SJCRH30 (cell line): ENCODE measurements at places on chromosomes 1 and 21. TPM values are rescaled to one million over a fixed set of nuclear protein-coding genes. Genes with fewer than 3 reads are reported as not detected.

SPRR2E gene
- not detected in 2 replicates for total RNA-seq

CLDN17 gene
- total RNA-seq = not detected in 2 replicates

HTR6 gene
- total RNA-seq = 0.05 TPM in 1 of 2 replicates, not detected in the other

DTL gene
- 81.8 and 82.1 TPM in 2 replicates for total RNA-seq

GCSAML gene
- total RNA-seq = not detected in 2 replicates

LAMB3 gene
- total RNA-seq = 8.9 and 9.1 TPM in 2 replicates

PRDM16 gene
- total RNA-seq = 1.2 and 1.4 TPM in 2 replicates

AADACL3 gene
- total RNA-seq = not detected in 2 replicates

BGLAP gene
- 0.18 and 0.38 TPM in 2 replicates for total RNA-seq

PADI2 gene
- 4.3 and 4.6 TPM in 2 replicates for total RNA-seq

AGO3 gene
- total RNA-seq = 30.4 and 36.4 TPM in 2 replicates

LCE2B gene
- total RNA-seq = not detected in 2 replicates

- no peaks in the 10 kb centered on the region for H3K4me1 ChIP-seq
- H3K27me3 ChIP-seq = no peaks in the 10 kb centered on the region
- H3K4me3 ChIP-seq = no peak overlapping the region
These were observed 159.6 kb upstream of the VAMP3 start for GRCh38 chr1:7611421-7612010.

GRCh38 chr1:161069731-161070270, at the start of gene ARHGAP30:
Gene ARHGAP30, minus strand, starts transcription at chr1:161069891. Its CDS starts 267 bp downstream, at chr1:161069624.
- peaks cover 4% of the 10 kb centered on the region; the same call in 1 of the 2 replicates for H3K4me1 ChIP-seq
- no peaks in the 10 kb centered on the region for H3K36me3 ChIP-seq
- H3K4me3 ChIP-seq = no peak within 1 kb of the TSS

DNA sequence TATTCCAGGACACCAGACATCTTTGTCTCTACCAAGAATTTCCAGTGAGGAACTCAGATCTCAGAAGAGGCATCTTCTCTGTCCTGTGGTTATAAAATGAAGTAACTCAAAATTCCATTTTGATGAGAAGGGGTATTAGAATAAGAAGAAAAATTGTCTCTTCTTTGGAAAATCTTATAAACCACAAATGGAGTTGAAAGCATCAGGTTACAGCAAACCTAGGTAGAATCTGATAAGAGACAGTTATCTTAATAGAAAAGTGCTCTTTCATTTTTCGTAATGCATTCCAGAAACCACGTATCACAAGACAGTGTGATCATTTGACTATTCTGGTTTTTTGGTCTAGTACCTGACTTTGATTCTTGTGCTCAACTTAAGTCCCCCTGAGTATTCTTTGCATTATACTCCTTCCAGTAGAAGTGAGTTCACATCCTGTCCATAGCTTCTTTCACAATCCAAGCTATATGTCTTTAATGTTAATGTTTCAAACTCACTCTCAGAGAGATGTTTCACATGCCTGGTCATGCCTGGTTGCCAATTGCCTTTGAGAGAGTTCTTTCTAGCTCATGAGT, 120.9 kb upstream of the PRDX6 start:
- DNase-seq = no peak
- no peak overlapping the region for H3K27ac ChIP-seq
- H3K27me3 ChIP-seq = no peaks in the 10 kb centered on the region

GRCh38 chr1:186144505-186144904, 230.5 kb downstream of the TPR start:
- H3K27ac ChIP-seq = no peak overlapping the region
- H3K36me3 ChIP-seq = no peaks in the 10 kb centered on the region
- no peaks in the 10 kb centered on the region for H3K27me3 ChIP-seq
- DNase-seq = no peak

- H3K27ac ChIP-seq = no peak overlapping the region
- H3K36me3 ChIP-seq = no peaks in the 10 kb centered on the region
- peaks cover 12% of the 10 kb centered on the region for H3K4me1 ChIP-seq
- no peaks in the 10 kb centered on the region for H3K27me3 ChIP-seq
These were observed 14.7 kb downstream of the CACHD1 start for GRCh38 chr1:64484651-64485050.

DNA sequence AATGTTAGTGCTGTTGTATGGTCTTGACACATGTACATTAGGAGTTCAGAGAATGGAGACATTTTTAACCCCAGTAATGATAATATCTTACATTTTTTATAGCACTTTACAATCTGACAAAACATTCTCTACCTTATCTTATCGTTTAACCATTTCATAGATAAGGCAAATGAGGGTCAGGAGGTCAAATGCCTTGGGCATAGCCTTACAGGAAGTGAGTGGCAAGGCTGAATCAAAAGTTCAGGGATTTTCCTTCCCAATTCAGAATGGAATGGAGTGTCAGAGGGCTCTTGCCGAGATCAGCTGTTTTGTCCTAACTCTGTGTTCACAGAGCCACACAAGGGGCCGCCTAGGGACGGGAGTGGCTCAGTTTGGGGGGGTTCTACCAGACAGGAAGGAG, 57.6 kb upstream of the AK4 start:
- H3K36me3 ChIP-seq = no peaks in the 10 kb centered on the region
- H3K27ac ChIP-seq = no peak overlapping the region
- DNase-seq = no peak
- H3K27me3 ChIP-seq = no peaks in the 10 kb centered on the region
- no peak overlapping the region for H3K4me3 ChIP-seq

DNA sequence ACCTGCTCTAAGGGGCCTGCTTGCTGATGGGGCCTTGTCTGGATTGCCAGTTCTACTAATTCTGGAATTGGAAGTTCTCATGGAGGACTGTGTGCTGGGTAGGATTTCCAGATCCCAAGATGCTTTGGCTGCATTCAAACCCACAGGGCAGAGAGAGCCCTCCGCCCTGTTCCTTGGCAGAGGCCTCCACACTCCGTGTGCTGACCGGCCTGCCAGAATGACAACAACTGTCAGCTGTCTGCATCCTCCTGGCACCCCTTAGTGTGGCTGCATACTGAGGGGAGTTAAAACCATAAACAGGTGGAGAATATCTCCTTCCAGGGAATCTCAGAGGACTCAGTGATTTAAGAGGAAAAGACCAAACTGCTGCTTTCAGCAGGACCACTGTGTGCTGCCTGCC, 60.7 kb downstream of the ADARB1 start:
- DNase-seq = peak; percentile 74
- no peaks in the 10 kb centered on the region for H3K36me3 ChIP-seq
- H3K4me1 ChIP-seq = peaks cover 24% of the 10 kb centered on the region
- no peaks in the 10 kb centered on the region for H3K27me3 ChIP-seq
- H3K27ac ChIP-seq = 0 out of 2 replicates have a peak overlapping the region, but pooled peaks have one; percentile 0
- H3K4me3 ChIP-seq = no peak overlapping the region

DNA sequence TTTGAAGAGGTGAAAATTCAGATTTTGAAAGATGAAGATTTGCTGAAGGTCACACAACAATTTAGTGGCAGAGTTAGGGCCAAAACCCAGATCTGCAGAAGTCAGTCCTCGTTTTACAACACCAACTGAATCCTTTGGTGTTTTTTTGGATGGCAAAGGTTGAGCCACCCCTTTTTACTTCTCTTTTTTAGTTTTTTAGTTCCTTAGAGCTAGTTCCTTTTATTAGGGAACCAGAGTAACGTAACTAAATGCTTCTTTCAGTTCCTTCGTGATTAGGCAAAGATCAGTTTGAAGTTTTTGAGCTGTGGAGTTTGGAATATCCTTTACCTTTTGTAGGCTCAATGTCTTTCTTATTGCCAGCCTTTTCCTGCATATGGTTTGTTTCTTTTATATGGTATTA, 67.9 kb upstream of the ARID1A start:
- H3K27ac ChIP-seq = no peak overlapping the region
- no peaks in the 10 kb centered on the region for H3K4me1 ChIP-seq
- H3K4me3 ChIP-seq = no peak overlapping the region
- no peaks in the 10 kb centered on the region for H3K36me3 ChIP-seq
- H3K27me3 ChIP-seq = no peaks in the 10 kb centered on the region
- DNase-seq = no peak

DNA sequence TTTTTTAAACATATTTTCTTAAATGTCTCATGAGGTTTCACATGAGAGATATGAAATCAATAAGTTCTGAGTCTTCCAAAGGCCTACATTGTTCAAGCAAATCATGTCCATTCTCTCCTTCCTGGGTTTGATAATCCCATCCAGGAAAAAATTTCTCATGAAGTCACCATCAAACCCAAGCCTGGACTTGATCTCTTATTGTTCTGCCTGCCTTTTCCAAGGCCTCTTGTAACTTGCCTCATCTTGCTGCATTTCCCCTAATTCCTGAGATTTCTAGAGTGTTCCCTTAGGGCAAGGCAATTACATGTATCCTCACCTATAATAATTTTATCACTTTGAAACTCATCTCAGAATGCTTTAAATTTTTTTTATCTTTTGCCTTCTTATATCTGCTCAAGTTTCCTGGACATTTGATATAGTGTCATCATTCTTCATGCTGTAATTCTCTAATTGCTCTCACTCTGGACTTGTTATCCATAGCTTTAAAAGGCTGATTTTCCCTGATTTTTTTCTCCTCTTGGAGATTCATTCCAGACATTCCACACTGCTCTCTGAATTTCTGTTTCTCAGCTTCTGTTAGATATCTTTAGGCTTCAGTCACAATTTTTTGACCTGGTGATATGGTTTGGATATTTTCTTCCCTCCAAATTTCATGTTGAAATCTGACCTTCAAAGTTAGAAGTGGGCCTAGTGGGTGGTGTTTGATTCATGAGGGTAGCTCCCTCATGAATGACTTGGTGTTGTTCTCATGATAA, 126.4 kb downstream of the LRRC7 start:
- H3K4me3 ChIP-seq = no peak overlapping the region
- no peak overlapping the region for H3K27ac ChIP-seq
- no peak for DNase-seq
- H3K4me1 ChIP-seq = no peaks in the 10 kb centered on the region

- H3K27ac ChIP-seq = no peak overlapping the region
- no peak overlapping the region for H3K4me3 ChIP-seq
- DNase-seq = no peak
- H3K4me1 ChIP-seq = no peaks in the 10 kb centered on the region
- no peaks in the 10 kb centered on the region for H3K27me3 ChIP-seq
These were observed 12.4 kb downstream of the ATF6 start for GRCh38 chr1:161778522-161778921.

DNA sequence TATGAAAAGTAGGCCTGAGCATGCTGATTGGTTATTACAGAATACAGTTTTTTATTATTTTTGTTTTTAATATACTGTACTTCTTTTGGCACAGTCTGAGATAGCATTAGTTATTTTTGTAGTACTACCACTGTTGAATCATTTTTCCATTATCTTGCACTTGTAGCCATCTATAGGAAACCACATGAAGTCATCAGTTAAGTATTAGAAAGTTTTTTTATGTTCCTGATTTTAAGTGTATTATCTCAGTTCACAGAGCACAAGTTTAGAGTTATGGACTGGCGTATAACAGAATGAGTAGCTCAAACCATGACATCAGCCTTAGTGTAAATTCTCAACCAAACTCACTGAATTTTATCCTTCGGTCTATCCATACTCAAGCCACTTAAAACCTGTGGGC, 22.8 kb downstream of the DHX9 start:
- H3K4me1 ChIP-seq = no peaks in the 10 kb centered on the region
- no peak overlapping the region for H3K4me3 ChIP-seq
- no peaks in the 10 kb centered on the region for H3K27me3 ChIP-seq
- H3K27ac ChIP-seq = no peak overlapping the region
